DND-41 (cell line): ENCODE measurements at places on chromosomes 11 and 22.

DNA sequence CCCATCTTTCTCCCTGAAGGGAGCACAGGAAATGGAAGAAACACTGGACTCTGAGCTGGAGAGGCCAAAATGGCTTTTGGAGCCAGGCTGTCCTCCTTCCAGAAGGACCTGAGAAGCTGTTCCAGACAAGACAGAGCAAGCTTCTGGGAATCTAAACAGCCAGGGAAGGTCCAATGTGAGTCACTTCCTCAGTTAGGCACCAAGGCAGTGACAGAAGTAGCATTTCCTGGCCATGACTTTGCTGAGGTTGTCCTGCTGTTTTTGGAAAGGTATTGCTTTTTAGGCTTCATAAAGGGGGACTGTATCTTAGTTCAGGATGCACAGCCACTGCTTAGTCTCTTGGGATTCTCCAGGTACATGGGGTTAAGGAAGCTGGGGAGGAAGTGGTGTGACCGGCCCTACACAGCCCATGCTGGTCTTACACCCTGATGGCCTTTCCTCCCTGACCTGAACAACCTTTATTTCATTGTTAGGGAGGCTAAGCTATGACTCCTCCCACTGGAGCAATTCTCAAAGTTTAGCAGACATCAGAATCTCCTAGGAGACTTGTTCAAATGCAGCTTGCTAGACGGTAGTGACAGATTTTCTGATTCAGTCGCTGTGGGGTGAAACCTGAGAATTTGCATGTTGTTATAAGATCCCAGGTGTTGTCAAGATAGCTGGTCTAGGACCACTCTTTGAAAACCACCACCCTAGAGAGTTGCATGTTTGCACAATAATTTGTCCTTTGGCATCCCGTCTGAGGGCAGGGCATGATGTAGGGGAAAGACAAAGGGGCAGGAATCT, 6.8 kb upstream of the INSC start:
- H3K4me1 ChIP-seq: no peaks in the 10 kb centered on the region
- DNase-seq: no peak
- no peaks in the 10 kb centered on the region for H3K36me3 ChIP-seq
- H3K27ac ChIP-seq: no peak overlapping the region
- H3K27me3 ChIP-seq: peaks cover 9% of the 10 kb centered on the region

DNA sequence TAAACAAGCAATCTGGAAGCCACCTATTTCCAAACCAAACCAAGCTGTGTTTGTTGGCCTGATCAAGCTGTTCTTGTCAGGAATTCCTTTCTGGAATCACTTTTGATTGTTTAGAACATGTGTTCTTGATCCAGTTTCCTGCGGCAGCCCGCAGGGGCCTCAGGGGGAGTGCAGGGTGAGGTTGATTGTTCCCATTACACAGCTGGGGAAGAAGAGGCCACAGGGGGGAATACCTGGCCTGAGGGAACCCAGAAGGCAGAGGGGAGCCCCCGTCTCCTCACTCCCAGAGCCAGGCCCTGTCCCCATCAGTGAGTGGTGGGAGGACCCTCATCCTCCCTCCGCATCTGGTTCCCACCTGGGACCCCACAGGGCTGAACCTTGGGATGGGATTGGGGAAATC, 4.2 kb downstream of the MRGPRD start:
- no peaks in the 10 kb centered on the region for H3K36me3 ChIP-seq
- no peaks in the 10 kb centered on the region for H3K4me1 ChIP-seq
- no peak overlapping the region for H3K27ac ChIP-seq

DNA sequence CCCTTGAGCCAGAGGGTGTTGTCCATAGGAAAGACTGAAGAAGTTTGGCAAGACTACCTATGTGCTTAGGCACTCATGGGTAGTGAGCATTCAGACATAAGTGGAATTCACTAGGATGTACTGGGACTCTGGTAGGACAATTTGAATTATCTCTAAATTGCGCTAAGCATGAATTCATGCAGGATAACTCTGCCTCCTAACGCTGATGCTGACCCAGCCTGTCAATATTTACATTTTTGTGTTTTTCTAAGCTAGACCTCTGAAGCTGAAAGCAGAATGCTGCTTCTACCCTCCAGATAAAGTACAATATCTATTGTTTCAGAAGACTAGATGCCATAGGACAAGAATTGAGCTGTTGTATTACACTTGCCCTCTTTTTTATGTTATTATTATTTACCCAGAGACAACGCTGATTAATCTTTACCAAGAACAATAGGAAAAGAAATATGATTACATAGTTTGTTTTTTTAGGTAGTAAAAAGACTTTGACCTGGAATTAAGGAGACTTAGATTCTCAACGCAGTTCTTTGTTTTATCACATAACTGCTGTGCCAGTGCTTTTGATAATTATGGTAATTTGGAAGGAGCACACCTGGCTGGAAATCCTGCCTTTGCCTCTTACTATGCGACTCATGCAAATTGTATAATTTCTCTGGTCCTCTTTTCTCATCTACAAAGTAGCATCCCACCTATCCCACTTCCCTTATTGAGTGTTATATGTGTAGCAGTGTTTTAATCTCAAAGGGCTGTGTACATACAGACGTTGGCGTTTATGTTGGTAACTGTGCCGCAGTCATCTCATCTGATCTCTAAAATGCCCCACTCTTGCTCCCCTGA, 21.2 kb upstream of the GRAMD1B start:
- no peak overlapping the region for H3K4me3 ChIP-seq
- no peak overlapping the region for H3K27ac ChIP-seq
- no peaks in the 10 kb centered on the region for H3K4me1 ChIP-seq
- no peak for DNase-seq

- DNase-seq: no peak
- H3K27ac ChIP-seq: no peak overlapping the region
- H3K27me3 ChIP-seq: peaks cover 24% of the 10 kb centered on the region
- H3K36me3 ChIP-seq: no peaks in the 10 kb centered on the region
- H3K4me3 ChIP-seq: no peak overlapping the region
- no peaks in the 10 kb centered on the region for H3K4me1 ChIP-seq
These were observed 136.7 kb upstream of the NECTIN1 start for GRCh38 chr11:119865661-119866156.

DNA sequence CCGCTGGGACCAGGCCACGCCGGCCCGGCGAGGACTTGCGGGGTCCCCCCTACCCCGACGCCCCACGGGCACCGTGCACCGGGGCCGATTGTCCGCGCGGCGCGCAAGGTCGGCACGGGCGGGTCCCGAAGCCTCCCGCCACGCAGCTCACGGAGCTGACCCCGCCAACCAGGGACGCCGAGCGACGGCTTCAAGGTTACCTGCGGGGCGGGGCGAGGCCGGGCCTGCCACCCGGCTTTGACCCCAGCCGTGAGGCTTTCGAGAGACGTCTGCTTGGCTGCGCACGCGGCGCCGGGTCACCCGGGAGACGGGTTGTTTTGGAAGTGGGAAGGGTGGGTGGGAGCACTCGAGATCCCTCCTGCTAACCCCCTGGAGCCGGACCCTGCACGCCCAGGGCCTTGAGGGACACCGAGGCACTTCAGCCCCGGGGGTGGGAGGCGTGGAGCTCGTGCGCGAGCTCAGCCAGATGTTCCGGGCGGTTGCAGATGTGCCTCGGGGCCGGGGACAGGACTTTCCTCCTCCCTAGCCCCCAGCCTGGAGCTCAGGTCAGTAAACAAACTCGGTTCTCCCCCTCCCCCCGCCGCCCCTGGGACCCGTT, 3.2 kb upstream of the WNT11 start:
- H3K4me1 ChIP-seq: peaks cover 10% of the 10 kb centered on the region
- no peaks in the 10 kb centered on the region for H3K36me3 ChIP-seq
- no peak overlapping the region for H3K4me3 ChIP-seq
- peaks cover 12% of the 10 kb centered on the region for H3K27me3 ChIP-seq

DNA sequence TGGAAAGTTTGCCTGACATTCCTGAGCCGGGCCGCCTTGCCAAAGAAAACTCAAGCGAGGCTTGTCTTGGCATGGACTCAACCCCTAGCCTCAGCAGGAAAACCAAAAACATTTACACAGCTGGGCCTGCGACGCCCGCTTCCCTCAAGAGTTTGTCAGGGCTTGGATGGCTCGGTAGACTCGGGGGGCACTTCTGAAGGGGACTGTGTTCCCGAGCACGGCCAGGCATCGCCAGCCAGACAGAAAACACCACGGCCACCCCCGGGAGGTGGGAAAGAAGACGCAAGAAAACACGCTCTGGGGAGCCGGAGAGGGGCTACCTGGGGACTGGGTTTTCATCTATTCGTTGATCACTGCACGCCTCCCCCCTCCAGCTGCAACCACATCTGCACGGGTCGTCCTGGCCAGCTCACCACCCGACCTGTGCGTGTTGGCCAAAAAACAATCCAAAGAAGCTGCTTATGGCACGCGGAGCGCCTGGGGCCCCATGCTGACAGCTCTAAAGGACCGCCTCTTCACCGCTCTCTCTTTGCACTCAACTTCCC, 380.7 kb downstream of the MN1 start:
- H3K36me3 ChIP-seq: no peaks in the 10 kb centered on the region
- H3K27ac ChIP-seq: no peak overlapping the region
- no peak overlapping the region for H3K4me3 ChIP-seq
- no peaks in the 10 kb centered on the region for H3K4me1 ChIP-seq
- DNase-seq: no peak
- no peaks in the 10 kb centered on the region for H3K27me3 ChIP-seq
